Right renal pelvis (tissue), 4 donors: ENCODE measurements at places on chromosomes 4 and X. TPM values are rescaled to one million over a fixed set of nuclear protein-coding genes. Genes with fewer than 3 reads are reported as not detected.

GRCh38 chr4:153224474-153224873 is 20.2 kb downstream of the TRIM2 start:
- DNase-seq, result no peak

DNA sequence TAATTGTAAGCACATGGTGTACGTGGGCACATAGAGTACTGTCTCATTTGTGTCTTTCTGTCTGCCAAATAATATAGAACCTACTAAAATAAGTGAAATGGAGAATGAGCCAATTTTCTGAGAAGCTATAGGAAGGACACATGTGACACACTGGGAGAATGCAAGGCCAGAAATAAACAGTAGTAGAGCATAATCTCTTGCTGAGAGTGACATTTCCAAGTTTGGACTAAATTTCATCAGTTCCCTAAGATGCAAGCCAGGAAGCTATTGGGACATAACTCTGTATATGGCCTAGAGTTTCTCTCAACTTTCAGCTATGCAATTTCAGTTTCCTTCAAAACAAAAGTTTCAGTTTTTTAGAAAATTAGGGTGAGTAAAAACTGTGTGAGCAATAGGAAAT is 638.7 kb downstream of the PCDH18 start:
- no peak for DNase-seq

DNA sequence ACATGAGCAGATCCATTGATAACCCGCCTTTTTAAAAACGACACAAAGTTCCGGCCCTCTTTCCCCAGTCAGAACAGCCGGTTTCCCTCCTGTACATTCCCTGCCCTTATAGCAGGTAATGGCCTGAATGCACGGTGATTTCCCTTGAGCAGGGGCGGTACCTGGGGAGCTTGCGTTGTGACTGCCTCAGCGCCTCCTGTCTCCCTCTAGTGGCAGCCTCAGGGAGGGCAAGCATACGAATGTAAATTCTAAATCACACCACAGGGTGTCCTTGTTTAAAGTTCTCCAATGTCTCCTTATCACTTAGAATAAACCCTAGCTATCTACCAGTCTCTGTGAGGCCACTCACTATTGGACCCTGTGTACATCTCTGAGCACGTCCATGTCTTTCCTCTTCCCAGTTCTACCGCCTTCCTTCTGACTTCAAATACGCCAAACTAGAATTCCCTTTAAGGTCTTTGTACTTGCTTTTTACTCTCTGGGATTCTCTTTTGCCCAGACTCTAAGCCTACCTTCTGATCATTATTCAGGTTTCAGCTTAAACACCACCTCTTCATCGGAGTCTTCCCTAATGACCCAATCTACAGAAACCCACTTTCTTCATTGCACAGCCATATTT is 18.4 kb upstream of the LDB2 start:
- DNase-seq, result no peak

The RPS3A gene
- 4,468 TPM for polyA plus RNA-seq
